Nucleus accumbens (tissue), 56 donors: ENCODE measurements at places on chromosomes 2 and 18.

- DNase-seq, result no peak
Observed at GRCh38 chr2:233353101-233353768, 1.1 kb upstream of the DGKD start.

DNA sequence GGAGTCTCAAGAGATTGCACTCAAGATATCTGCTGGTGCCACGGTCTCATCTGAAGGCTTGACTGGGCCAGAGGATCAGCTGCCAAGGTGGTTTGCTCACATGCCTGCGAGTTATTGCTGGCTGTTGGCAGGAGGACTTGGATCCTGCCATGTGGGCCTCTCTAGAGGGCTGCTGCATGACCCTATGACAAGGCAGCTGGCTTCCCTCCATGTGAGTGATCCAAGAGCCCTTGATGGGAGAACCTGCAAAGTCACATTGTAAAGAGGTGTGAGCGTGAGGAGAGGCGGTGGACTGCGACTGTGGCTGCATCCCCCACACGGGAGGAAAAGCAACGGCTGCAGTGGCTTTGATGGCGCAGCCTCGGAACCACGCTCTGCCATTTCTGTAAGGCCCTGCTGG lies 4.0 kb upstream of the ALLC start:
- DNase-seq, result no peak

DNA sequence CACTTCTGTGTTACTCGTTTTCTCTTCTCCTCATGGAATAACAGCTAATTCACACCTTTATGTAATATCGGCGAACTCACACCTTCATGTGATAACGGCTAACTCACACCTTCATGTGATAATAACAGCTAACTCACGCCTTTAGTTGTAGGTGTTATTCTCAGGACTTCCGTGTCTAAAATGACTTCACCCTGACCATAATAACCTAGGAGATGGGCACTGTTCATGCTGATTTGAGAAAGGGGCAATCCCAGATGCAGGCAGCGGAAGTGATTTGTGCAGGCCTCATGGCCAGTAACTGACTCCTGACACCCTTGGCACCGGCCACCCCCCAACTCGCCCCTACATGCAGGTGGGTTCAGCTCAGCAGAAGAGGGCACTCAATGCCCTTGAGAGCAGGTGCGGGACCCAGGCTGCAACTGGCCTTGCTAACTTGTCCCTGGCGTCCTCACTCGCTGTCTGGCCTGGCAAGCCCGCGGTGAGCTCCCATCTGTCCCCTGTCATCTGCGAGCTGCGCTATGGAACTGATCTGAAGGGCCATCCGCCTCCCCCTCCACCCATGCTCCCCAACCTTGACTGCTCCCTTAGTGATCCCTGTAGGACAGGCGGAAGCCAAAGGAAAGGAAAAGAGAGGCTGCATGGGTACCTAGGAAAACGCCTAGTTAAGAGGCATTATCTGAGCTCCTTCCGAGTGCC lies 42.6 kb upstream of the MTCL1 start:
- DNase-seq, result no peak

GRCh38 chr18:12837747-12838146 lies 46.3 kb downstream of the PTPN2 start:
- DNase-seq, result no peak

GRCh38 chr2:180208841-180209240 lies 201.7 kb upstream of the CWC22 start:
- no peak for DNase-seq

- no peak for DNase-seq
Observed at GRCh38 chr2:234025466-234025865, 25.0 kb upstream of the SPP2 start.
